ENCODE measurements at places on chromosomes 6 and 20. TPM values are rescaled to one million over a fixed set of nuclear protein-coding genes. Genes with fewer than 3 reads are reported as not detected.

GRCh38 chr6:149901444-149902140 lies 3.7 kb upstream of the RAET1E start:
- H3K27me3 ChIP-seq = no peaks in the 10 kb centered on the region
- peaks cover 11% of the 10 kb centered on the region for H3K4me1 ChIP-seq
- H3K27ac ChIP-seq = no peak overlapping the region
- H3K4me3 ChIP-seq = no peak overlapping the region

- no peak within 1 kb of the TSS for H3K4me3 ChIP-seq
- no peaks in the 10 kb centered on the region for H3K36me3 ChIP-seq
- no peak within 1 kb of the TSS for H3K27ac ChIP-seq
- peaks cover 1% of the 10 kb centered on the region for H3K4me1 ChIP-seq
- DNase-seq = peak; percentile 51
Observed at GRCh38 chr20:38303908-38304379, at the start of gene BPI. Gene BPI, plus strand, starts transcription at chr20:38304156. Its CDS starts 68 bp downstream, at chr20:38304224.

DNA sequence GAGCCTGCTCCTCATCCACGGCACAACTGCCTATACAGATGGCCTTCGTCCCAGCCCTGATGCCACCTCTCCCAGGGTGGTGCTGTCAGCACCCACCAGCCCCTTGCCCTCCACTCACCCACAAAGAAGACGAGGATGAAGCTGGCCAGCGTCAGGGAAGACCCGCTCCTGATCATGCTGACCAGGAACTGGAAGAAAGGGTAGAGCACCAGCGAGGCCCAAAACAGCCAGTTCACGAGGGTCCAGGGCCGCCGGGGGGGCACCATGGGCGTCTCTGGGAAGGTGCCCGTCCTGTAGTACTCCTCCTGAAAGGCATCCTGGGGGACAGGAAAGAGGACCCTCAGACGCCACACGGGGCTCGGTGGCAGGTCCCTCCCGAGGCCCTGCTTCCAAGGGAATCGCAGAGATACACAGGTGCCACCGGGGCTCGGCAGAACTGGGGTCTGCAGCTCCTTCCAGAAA lies 134.5 kb downstream of the AGPAT4 start:
- H3K4me1 ChIP-seq = no peaks in the 10 kb centered on the region
- H3K27ac ChIP-seq = no peak overlapping the region
- no peak for DNase-seq
- H3K4me3 ChIP-seq = no peak overlapping the region
- no peaks in the 10 kb centered on the region for H3K27me3 ChIP-seq
- H3K36me3 ChIP-seq = no peaks in the 10 kb centered on the region

DNA sequence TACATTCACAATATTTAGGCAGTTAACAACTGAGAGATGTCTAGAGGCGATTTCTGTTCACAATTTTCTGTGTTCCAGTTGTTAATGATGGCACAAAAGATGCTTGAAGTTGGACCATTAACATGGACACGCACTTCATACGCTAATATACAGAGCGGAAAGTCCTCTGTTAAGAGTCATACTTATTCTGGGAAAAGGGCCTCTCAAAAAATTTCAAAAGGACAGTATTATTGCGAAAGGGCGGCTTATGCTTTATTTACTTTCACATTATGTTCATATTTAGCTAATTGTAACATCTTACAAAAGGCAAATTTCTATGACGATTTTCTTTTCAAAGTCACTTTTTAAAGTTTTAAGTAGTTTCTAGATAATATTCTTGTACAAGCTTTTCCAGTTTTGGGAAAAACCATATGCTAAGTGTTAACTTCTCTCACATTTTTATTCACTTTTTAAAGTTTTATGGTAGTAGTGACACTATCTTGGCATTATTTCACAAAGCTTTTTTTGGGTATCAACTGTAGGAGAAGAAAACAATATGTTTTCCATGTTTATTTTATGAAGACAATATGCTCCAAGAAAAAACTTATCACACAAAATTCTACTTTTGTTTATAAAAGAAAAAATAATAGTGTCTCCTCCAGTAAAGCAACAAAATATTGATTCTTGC lies 62.3 kb downstream of the MAP7 start:
- H3K4me3 ChIP-seq = no peak overlapping the region
- peaks cover 7% of the 10 kb centered on the region for H3K4me1 ChIP-seq
- H3K36me3 ChIP-seq = no peaks in the 10 kb centered on the region
- no peaks in the 10 kb centered on the region for H3K27me3 ChIP-seq
- no peak overlapping the region for H3K27ac ChIP-seq
- DNase-seq = no peak

DNA sequence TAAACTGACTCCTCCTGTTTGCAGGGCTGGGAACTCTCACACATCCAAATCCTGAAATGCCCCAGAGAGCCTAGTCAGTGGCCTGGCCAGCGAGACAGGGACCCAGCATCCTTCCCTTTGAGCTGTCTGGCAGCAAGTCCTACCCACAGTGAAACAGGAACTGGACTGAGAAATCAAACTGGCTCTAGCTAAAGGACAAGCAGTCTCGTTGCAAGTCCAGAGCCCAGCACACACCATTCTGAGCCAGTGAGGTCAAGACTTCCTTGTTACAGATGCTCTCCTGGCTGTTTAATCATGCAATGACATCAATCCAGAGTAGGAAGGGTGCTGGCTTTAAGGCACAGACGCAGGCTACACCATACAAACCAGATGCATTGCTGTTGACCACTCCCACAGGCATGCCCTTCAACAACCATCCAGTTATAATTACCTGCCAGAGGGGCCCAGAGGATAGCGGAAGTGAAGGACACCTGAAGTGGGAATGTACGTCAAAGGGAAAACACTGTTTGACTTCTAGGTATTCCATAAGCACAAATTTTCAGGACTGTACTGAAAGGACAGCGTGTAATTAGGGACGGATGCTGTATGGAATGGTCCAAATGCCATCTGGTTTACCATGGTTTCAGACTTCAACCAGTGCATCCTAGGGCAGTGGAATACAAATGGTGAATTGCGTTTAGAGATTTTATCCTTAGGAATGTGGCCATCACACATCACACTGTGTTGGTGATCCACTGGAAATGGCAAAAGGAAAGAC lies 114.4 kb downstream of the SLC23A2 start:
- no peak overlapping the region for H3K4me3 ChIP-seq
- H3K36me3 ChIP-seq = peaks cover 3% of the 10 kb centered on the region
- no peaks in the 10 kb centered on the region for H3K27me3 ChIP-seq
- no peaks in the 10 kb centered on the region for H3K4me1 ChIP-seq
- no peak for DNase-seq
- H3K27ac ChIP-seq = no peak overlapping the region

DNA sequence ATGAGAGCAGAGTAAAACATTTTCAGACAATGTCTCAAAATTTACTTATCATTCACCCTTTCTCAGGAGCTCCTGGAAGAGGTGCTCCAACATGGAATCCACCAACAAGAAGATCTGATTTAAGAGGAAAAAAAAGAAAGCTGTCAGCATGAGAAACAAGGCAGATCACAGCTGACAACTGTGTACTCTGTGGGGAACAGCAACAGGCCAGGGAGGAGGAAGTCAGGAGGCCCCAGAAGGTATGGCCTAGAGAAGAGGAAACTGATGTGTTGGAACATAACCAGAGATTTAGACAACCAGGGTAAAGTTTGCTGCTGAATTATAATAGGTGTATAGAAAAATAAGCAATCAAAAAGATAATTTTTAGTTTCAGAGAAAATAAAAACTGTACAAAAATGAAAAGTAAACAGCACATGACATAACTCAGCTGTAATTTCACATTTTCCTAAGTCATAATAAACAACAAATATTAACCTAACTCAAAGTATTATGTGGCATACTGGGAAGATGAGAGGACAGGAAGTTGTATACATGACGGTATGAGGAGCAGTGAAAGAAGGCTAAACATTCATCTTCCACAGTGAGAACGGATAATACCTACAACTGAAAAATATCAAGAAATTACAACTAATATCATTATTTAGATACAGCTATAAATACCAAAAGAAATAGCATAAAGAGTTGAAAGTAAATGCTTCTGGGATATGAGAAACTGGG lies 113.6 kb upstream of the EMILIN3 start:
- peaks cover 65% of the 10 kb centered on the region for H3K36me3 ChIP-seq
- no peak overlapping the region for H3K27ac ChIP-seq
- DNase-seq = no peak

GRCh38 chr6:156867121-156867520 lies 89.9 kb downstream of the ARID1B start:
- H3K4me3 ChIP-seq = no peak overlapping the region
- H3K36me3 ChIP-seq = no peaks in the 10 kb centered on the region
- no peaks in the 10 kb centered on the region for H3K27me3 ChIP-seq
- no peak overlapping the region for H3K27ac ChIP-seq

- no peak overlapping the region for H3K4me3 ChIP-seq
- H3K36me3 ChIP-seq = no peaks in the 10 kb centered on the region
- no peak overlapping the region for H3K27ac ChIP-seq
- H3K27me3 ChIP-seq = no peaks in the 10 kb centered on the region
- no peak for DNase-seq
Observed at GRCh38 chr20:38175304-38176180, 10.5 kb upstream of the TGM2 start.

DNA sequence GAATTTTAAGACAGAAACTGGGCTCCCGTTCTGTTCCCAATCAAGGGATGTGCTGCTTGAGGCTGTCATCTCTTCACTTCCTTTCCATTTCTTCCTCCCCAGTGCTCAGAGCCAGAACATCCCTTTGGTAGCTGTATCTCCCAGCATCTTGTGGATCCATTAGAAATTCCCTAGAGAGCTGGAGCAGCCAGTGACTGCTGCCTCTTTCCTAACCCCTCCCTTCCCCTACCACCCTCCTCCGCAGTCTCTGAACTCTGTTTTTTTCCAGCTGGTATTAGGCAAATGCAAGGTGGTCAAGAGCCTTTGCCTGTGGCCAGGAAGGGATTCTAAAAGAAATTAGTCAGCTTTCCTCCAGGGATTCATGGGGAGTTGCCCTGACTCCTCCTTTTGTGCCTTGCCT lies 208.0 kb downstream of the EYA2 start:
- no peak overlapping the region for H3K4me3 ChIP-seq
- H3K27ac ChIP-seq = no peak overlapping the region
- peaks cover 5% of the 10 kb centered on the region for H3K4me1 ChIP-seq
- peak; percentile 51 for DNase-seq
- H3K36me3 ChIP-seq = no peaks in the 10 kb centered on the region
- no peaks in the 10 kb centered on the region for H3K27me3 ChIP-seq

DNA sequence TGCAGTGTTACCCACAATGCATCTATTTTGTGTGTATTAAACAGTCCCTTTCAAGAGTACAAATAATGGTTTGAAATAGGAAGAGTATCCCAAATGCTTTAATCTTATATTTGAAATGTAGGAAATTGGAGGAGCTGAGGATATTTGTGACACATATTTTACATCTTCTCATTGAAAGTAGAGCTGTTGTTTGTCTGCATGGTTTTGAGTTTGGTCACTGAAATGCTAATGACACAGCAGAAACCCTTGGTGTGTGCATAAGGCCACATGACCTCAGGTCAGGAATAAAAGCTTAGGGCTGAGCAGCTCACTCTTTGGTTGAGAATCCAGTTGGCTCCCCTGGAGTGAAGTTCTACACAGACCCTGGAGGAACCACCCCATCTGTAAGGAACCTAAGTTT lies 49.8 kb downstream of the TPD52L1 start:
- H3K36me3 ChIP-seq = no peaks in the 10 kb centered on the region
- no peaks in the 10 kb centered on the region for H3K27me3 ChIP-seq
- H3K27ac ChIP-seq = no peak overlapping the region
- no peak for DNase-seq

DNA sequence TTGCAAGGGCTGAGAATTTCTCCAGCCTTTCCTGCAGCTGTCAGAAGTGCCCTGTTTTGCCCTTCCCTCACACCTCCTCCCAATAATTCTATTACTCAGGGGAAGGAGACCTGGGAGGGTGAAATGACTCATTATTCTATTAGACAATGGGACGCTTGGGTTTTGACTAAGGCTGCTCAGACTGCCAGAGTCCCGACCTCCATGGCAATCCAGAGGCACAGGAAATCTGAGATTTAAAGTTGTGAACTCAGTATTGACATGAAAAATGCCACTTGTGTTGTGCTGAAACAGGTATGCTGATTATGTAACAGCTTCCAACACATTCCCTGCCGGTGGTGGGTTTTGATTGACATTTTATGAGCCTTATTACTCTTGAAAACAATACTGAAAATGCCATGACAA lies 625.9 kb upstream of the FLRT3 start:
- no peaks in the 10 kb centered on the region for H3K27me3 ChIP-seq
- H3K36me3 ChIP-seq = no peaks in the 10 kb centered on the region
- no peak overlapping the region for H3K4me3 ChIP-seq
- no peak for DNase-seq

GRCh38 chr6:84749181-84749580 lies 15.2 kb downstream of the TBX18 start:
- DNase-seq = no peak
- no peak overlapping the region for H3K4me3 ChIP-seq
- peaks cover 15% of the 10 kb centered on the region for H3K36me3 ChIP-seq
- H3K4me1 ChIP-seq = no peaks in the 10 kb centered on the region
- no peaks in the 10 kb centered on the region for H3K27me3 ChIP-seq

DNA sequence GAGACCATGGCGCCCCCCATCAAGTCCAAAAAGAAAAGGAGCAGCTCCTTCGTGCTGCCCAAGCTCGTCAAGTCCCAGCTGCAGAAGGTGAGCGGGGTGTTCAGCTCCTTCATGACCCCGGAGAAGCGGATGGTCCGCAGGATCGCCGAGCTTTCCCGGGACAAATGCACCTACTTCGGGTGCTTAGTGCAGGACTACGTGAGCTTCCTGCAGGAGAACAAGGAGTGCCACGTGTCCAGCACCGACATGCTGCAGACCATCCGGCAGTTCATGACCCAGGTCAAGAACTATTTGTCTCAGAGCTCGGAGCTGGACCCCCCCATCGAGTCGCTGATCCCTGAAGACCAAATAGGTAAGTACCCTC lies 41.7 kb upstream of the NAA20 start:
- DNase-seq = peak; percentile 52
- no peaks in the 10 kb centered on the region for H3K27me3 ChIP-seq
- peaks cover 74% of the 10 kb centered on the region for H3K4me1 ChIP-seq
- H3K4me3 ChIP-seq = peak overlapping the region; percentile 65
- H3K27ac ChIP-seq = peak overlapping the region; percentile 94

DNA sequence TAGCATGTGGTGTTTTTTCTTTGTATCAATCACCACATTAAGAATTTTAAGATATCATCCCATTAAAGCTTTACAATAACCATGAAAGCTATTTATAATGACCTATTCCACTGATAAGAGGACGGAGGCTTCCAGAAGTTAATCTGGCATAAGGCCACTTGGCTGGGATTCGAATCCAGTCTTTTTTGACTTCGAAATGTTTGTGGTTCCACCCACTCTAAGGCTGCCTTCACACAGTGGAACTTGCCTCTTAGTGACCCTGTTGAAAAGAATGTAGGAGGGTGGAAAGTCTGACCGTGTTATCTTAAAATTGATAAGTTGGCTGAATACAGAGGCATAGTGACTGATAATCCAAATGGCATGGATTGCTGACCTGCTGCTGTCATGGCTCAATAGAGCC lies 959.7 kb downstream of the KIF16B start:
- no peaks in the 10 kb centered on the region for H3K36me3 ChIP-seq
- no peak overlapping the region for H3K4me3 ChIP-seq

RREB1 gene
- 49.4 TPM for total RNA-seq

PAQR8 gene
- total RNA-seq = 4.3 TPM

HLA-DMB gene
- total RNA-seq = 3.5 TPM

C6orf58 gene
- total RNA-seq = not detected

NMBR gene
- not detected for total RNA-seq

CNR1 gene
- total RNA-seq = 0.47 TPM

ULBP2 gene
- total RNA-seq = 0.85 TPM

PCMT1 gene
- total RNA-seq = 128 TPM

Data from heart left ventricle (tissue), 16 donors.